ENCODE measurements at places on chromosomes 7 and 10. TPM values are rescaled to one million over a fixed set of nuclear protein-coding genes. Genes with fewer than 3 reads are reported as not detected.

OR9A2 gene
- total RNA-seq: not detected

GRCh38 chr10:58023341-58024073 lies 244.2 kb downstream of the IPMK start:
- peaks cover 4% of the 10 kb centered on the region for H3K4me1 ChIP-seq
- no peak for DNase-seq
- no peaks in the 10 kb centered on the region for H3K36me3 ChIP-seq
- H3K27ac ChIP-seq: no peak overlapping the region
- H3K4me3 ChIP-seq: no peak overlapping the region

GRCh38 chr10:77865580-77866324 lies 60.8 kb downstream of the DLG5 start:
- no peak overlapping the region for H3K27ac ChIP-seq
- H3K4me1 ChIP-seq: no peaks in the 10 kb centered on the region
- no peaks in the 10 kb centered on the region for H3K36me3 ChIP-seq
- no peak for DNase-seq
- H3K27me3 ChIP-seq: no peaks in the 10 kb centered on the region

DNA sequence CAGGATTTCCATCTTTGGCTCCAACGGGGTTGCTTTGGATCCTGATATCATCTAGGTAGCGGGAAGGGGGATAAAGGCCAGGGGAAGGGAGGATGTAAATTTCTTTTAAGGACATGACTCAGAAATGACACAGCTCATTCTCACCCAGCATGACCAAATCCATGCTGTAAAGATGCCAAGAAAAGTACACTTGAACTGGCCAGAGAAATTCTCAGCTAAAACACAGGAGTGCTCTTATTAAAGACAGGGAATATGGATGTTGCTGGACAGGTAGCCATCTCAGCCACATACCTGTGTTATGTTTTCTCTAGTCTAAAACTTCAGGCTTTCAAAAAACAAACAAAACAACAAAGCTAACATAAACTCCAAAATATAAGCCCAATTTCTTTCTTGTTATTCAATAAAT lies 68.3 kb downstream of the NAMPT start:
- no peak overlapping the region for H3K4me3 ChIP-seq
- peaks cover 26% of the 10 kb centered on the region for H3K27me3 ChIP-seq
- no peak overlapping the region for H3K27ac ChIP-seq

- H3K4me1 ChIP-seq: no peaks in the 10 kb centered on the region
- no peaks in the 10 kb centered on the region for H3K36me3 ChIP-seq
- no peaks in the 10 kb centered on the region for H3K27me3 ChIP-seq
- H3K27ac ChIP-seq: no peak overlapping the region
Observed at GRCh38 chr7:80087051-80087770, 47.4 kb upstream of the GNAI1 start.

- H3K27me3 ChIP-seq: peaks cover 18% of the 10 kb centered on the region
- peaks cover 34% of the 10 kb centered on the region for H3K4me1 ChIP-seq
- no peak overlapping the region for H3K4me3 ChIP-seq
- no peak for DNase-seq
- no peak overlapping the region for H3K27ac ChIP-seq
- peaks cover 50% of the 10 kb centered on the region for H3K36me3 ChIP-seq
Observed at GRCh38 chr10:73917566-73918305, 6.8 kb downstream of the PLAU start.

DNA sequence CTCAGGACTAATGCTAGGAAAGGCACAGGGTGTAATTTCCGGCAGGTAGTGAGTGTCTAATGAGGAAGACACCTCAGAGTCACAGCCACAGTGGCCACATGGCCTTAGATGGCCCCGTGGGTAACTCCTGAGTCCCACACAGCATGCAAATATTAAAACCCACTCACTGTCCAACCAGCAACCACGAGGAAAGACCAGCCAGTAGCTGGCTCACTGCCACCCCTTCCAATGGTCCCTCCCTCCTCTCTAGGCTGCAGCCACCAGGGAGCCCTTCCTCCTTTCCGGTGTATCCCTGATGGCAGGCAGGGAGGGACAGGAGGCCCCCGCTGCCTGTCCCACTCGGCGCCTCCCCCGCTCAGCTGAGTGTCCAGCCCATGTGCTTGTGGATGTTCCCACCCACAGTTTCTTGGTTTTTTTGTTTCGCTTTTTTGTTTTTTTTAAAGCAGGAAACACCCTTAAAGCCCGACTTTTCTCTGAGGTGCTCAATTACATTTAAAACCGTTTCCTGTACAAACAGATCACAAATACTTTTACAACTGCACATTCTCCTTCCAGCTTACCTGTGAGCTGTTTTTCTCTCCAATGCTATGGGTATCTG lies 9.2 kb downstream of the BNIP3 start:
- peak overlapping the region; percentile 89 for H3K27ac ChIP-seq
- H3K27me3 ChIP-seq: no peaks in the 10 kb centered on the region
- H3K36me3 ChIP-seq: peaks cover 55% of the 10 kb centered on the region

HECW1 gene
- total RNA-seq: not detected

- DNase-seq: no peak
- H3K36me3 ChIP-seq: no peaks in the 10 kb centered on the region
- no peak overlapping the region for H3K4me3 ChIP-seq
- peaks cover 2% of the 10 kb centered on the region for H3K27me3 ChIP-seq
Observed at GRCh38 chr7:66460921-66461361, 167.7 kb upstream of the KCTD7 start.

MOGAT3 gene
- total RNA-seq: not detected

DNA sequence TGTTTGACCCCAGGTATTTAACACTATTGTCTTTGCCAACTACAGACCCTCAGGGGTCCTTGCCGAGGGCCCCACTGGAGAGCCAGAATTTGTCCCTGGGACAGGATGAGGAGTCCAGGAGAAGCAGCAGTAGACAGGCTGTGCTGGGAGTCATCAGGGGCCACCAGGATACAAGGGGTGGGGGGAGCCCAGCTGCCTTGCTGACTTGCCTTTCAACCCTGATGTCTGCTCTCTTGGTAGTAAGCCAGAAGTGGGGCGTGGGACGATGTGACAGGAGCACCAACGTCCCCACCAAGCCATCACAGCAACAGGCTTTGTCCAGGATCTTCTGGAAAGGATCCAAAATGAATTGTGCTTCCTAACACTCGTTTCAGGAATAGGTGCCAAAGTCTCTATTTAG lies 62.4 kb upstream of the CDCA7L start:
- no peaks in the 10 kb centered on the region for H3K4me1 ChIP-seq
- H3K4me3 ChIP-seq: no peak overlapping the region
- H3K36me3 ChIP-seq: no peaks in the 10 kb centered on the region

DNA sequence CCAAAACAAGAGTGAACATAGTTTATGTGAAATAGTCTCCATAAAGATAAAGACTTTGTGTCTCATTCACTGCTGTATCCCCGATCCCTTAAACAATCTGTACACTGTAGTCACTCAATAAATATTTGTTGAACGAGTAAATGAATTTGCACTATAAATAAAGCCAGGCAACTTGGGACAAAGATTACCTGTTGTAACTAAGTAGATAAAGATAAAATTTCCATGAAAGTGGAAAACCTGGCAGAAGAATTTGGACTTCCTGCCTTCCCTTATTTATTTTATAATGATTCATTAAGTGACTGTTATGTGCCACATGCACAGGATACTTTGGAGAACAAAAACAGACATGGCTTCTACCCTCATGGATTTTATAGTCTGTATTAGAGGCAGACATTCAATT lies 277.7 kb upstream of the KAT6B start:
- H3K27me3 ChIP-seq: no peaks in the 10 kb centered on the region
- H3K4me3 ChIP-seq: no peak overlapping the region
- H3K36me3 ChIP-seq: peaks cover 6% of the 10 kb centered on the region
- no peak for DNase-seq
- no peak overlapping the region for H3K27ac ChIP-seq

DNA sequence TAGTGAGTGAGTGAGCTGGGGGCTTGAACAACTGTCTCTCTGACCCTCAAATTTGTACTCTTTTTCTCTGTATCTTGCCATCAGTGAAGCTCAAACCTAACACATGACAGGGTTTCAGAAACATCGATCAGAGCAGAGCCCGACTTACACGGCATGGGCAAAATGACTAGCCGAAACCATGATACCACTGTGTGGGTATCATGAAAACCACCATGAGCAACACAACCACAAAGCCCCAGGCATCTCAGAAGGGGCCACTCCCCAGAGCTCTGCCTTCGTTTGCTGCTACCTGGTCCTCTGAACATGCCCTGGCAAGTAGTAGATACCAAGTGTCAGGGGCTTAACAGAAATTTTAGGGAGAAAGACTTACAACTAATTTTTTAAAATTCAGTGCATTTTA lies 308.5 kb downstream of the WDR11 start:
- no peaks in the 10 kb centered on the region for H3K27me3 ChIP-seq
- no peak overlapping the region for H3K27ac ChIP-seq
- peaks cover 2% of the 10 kb centered on the region for H3K4me1 ChIP-seq
- DNase-seq: peak; percentile 16
- no peak overlapping the region for H3K4me3 ChIP-seq
- no peaks in the 10 kb centered on the region for H3K36me3 ChIP-seq

DNA sequence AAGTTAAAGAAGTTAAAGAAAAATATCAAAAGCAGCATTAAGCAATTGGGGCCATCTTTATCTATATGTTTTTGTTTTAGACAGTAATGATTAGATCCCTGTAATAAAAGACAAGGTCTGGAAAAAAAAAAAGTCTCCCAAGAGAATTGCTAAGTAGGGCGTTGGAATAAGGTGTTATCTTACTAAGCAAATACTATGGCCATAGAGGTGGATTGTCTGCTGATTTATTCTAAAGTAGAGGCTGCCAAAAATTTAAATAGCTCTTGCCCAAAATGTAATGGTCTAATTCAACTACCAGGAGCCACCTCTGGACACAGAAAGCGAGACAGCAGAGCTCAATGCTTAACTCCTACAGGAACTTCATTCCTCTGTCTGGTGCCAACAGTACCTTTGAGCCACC lies 71.6 kb downstream of the HERPUD2 start:
- H3K4me1 ChIP-seq: no peaks in the 10 kb centered on the region
- no peaks in the 10 kb centered on the region for H3K27me3 ChIP-seq
- peaks cover 6% of the 10 kb centered on the region for H3K36me3 ChIP-seq
- H3K27ac ChIP-seq: no peak overlapping the region
- H3K4me3 ChIP-seq: no peak overlapping the region

- no peak for DNase-seq
- no peak overlapping the region for H3K4me3 ChIP-seq
Observed at GRCh38 chr10:105062951-105063350, 421.9 kb downstream of the SORCS3 start.

GRCh38 chr7:94228223-94228622 lies 166.5 kb upstream of the COL1A2 start:
- no peaks in the 10 kb centered on the region for H3K36me3 ChIP-seq
- H3K4me3 ChIP-seq: no peak overlapping the region
- H3K27ac ChIP-seq: no peak overlapping the region

GRCh38 chr10:69123306-69123746 lies 652 bp upstream of the VPS26A start:
- H3K36me3 ChIP-seq: peaks cover 10% of the 10 kb centered on the region
- DNase-seq: no peak
- H3K27me3 ChIP-seq: peaks cover 3% of the 10 kb centered on the region
- H3K4me3 ChIP-seq: peak overlapping the region; percentile 87

BCAP29 gene
- total RNA-seq: 52.5 TPM

DNA sequence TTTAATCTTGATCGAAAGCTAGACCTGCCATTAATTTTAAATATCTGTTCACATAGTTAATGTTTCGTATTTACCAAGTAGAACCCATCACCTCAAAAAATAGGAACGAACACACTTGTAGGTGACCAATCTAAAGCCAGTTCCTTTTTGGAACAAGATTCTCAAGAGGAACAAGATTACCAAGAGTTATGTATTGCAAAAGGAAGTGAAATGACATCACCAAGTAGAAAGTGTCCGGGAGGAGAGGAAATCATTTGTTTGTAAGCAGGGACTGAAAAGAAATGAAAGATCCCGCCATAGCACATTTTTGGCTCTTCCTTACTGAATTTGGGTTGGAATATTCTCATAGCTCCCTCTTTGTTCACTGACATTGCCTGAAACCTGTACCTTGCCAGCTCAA lies 1200.5 kb downstream of the SORCS1 start:
- no peak overlapping the region for H3K27ac ChIP-seq
- no peak for DNase-seq
- H3K4me3 ChIP-seq: no peak overlapping the region
- H3K36me3 ChIP-seq: no peaks in the 10 kb centered on the region
- H3K27me3 ChIP-seq: no peaks in the 10 kb centered on the region

SSC4D gene
- total RNA-seq: not detected

- no peak overlapping the region for H3K27ac ChIP-seq
- DNase-seq: no peak
- H3K36me3 ChIP-seq: no peaks in the 10 kb centered on the region
- no peak overlapping the region for H3K4me3 ChIP-seq
- no peaks in the 10 kb centered on the region for H3K4me1 ChIP-seq
Observed at GRCh38 chr10:58886406-58886805, 290.0 kb upstream of the PHYHIPL start.

GRCh38 chr10:61284222-61284890 lies 168.8 kb downstream of the TMEM26 start:
- no peak overlapping the region for H3K27ac ChIP-seq
- peaks cover 15% of the 10 kb centered on the region for H3K36me3 ChIP-seq
- H3K4me3 ChIP-seq: peak overlapping the region; percentile 7
- peaks cover 6% of the 10 kb centered on the region for H3K27me3 ChIP-seq
- peaks cover 47% of the 10 kb centered on the region for H3K4me1 ChIP-seq

STRIP2 gene
- 29.7 TPM for total RNA-seq

MUC3A gene
- 0.20 TPM for total RNA-seq

TMEM139 gene
- total RNA-seq: 0.73 TPM

- no peaks in the 10 kb centered on the region for H3K36me3 ChIP-seq
- no peak overlapping the region for H3K4me3 ChIP-seq
- H3K4me1 ChIP-seq: no peaks in the 10 kb centered on the region
- DNase-seq: no peak
Observed at GRCh38 chr7:28879105-28879504, 79.0 kb downstream of the TRIL start.

DNA sequence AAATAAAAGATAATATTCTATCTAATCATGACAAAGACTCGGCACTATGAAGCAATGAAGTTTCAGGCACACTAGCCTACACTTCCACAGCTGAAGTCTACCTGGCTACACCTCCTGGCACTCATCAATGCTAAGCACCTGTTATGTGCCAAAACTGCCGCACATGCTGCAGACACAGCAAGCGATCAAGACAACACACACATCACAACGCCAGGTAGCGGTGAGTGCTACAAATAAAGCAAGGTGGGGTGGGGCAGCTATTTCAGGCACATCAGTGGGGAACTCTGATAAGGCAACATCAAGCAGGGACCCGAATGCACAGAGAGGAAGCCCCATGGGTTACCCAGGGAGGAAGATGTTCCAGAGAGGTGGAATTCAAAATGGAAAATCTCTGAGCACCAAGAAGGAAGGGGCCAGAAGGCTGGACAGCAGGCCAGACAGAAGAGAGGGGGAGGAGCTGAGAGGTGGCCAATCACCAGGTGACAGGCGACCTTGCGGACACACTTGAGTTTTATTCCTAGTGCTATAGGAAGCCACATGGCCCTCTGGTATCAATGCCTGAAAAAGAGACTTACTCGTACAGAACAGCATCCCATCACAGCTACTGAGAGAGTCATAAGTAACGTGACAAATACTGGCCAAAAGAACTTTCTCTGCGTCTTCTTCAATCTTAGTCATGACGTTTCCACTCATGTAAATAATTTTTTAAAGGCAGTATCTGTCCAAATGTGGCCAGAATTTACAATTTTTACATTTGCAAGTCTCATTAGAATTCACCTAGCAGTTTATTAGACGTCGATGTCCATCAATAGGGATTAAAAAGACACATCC lies 8.0 kb downstream of the PSAP start:
- H3K36me3 ChIP-seq: peaks cover 3% of the 10 kb centered on the region
- H3K4me1 ChIP-seq: peaks cover 33% of the 10 kb centered on the region
- no peaks in the 10 kb centered on the region for H3K27me3 ChIP-seq
- no peak overlapping the region for H3K4me3 ChIP-seq

GRCh38 chr7:150974468-150975391 lies 3.4 kb downstream of the KCNH2 start:
- H3K4me3 ChIP-seq: peak overlapping the region; percentile 83
- peak overlapping the region; percentile 68 for H3K27ac ChIP-seq
- peak; percentile 84 for DNase-seq
- H3K4me1 ChIP-seq: peaks cover 29% of the 10 kb centered on the region
- H3K36me3 ChIP-seq: peaks cover 2% of the 10 kb centered on the region
- H3K27me3 ChIP-seq: peaks cover 26% of the 10 kb centered on the region
